ENCODE measurements at places on chromosomes 7 and 10. TPM values are rescaled to one million over a fixed set of nuclear protein-coding genes. Genes with fewer than 3 reads are reported as not detected.

OIT3 gene
- total RNA-seq = not detected

DNA sequence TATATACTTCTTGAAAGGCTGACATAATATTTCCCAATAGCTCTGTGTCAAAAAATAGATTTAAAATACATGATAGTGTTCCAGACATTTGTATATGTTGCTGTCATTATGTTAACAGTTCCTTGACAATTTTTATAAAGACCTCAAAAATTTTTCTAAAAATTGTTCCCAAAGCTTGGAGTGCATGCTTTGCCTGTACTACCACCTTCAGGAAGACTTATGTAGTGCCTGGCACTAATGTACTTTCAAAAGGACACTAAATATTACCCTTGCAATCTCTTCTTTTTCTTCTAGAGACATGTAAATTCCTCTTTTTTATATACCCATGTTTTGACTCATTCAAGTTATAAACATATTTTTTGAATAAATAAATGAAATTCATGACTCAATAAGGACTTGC is 48.0 kb upstream of the SP8 start:
- DNase-seq = peak; percentile 51

GRCh38 chr10:46255801-46256747 is 30.7 kb upstream of the ANTXRL start:
- peak; percentile 68 for DNase-seq

DNA sequence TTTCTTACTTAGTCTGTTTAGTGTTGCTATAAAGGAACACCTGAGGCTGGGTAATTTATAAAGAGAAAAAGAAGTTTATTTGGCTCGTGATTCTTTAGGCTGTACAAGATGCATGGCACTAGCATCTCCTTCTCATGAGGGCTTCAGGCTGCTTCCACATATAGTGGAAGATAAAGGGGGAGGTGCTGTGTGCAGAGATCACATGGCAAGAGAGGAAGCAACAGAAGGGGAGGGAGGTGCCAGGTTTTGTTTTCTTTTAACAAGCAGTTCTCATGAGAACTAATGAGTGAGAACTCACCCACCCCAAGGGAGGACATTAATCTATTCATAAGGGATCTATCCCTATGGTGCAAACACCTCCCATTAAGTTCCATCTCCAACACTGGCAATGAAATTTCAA is 17.3 kb downstream of the CYP2E1 start:
- no peak for DNase-seq

MEST gene
- total RNA-seq = not detected

PRSS58 gene
- not detected for total RNA-seq

DNA sequence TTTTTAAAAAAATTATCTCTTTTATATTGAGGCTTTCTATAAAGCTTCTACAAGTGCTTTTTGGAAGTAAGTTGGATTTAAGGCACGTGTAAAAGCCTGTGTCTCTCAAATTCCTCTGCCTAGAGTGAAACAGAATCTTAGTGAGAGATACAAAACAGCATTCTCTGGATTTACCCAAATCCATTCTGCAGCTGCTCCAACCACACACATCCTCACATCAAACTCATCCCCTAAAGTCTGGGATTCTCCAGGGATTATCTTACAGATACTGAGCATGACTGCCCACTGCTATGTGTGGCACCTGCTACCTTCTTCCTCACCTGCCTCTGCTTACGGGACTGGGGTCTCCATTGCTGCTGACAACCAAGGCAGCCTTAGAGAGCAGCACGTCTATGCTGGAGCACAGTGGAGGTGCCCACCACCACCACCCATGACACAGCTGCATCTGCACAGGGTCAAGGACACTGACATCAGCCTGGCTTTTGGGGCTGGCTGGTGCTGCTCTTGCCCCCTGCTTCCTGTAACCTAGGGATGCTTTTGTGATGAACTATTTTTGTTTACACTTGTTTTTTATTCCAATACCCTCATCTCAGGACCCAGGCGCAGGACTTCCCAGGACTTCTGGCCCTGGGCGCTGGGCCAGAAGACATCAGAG is 139.2 kb upstream of the NAMPT start:
- DNase-seq = no peak

- no peak for DNase-seq
Observed at GRCh38 chr7:1706381-1706720, 36.3 kb downstream of the ELFN1 start.

ZNF804B gene
- not detected for total RNA-seq

- no peak for DNase-seq
Observed at GRCh38 chr10:52353960-52354394, 39.9 kb downstream of the DKK1 start.

GRCh38 chr7:150968056-150968733 is 9.9 kb downstream of the KCNH2 start:
- DNase-seq = no peak

DNA sequence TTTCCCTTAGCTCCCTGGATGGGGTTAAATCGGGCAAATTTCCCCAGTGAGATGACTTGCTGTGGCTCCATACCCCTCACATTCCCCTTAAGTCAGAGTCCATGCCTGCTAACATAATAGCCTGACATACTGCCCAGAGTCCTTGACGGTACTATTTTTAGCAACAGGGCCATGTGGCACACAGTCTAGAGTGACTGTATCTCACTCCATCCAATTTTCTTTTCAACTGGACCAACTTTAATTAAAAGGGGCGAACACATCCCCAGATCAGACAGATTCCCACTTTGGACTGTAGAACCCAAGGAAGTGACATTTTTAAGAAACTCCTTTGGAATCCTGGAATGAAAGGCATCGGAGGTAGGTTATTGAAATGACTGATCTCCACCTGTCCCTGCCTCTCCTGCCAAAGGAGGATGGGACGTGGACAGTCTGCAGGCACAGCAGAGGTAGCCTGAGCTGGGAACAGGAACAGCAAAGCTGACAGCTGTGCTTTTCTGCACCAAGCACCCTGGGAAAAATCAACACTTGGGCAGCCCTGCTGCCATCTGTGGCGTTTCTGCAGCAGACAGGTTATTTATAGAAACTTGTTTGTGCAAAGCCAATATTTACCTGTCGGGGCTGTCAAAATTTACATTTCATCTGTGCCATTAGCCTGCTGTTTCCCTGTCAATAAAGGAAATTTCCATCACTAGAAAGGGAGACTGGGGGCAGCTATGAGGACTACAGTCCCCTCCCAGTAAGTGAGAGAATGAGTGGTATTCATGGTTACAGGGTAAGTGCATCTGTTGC is 221.5 kb upstream of the AOAH start:
- DNase-seq = no peak

ZNF777 gene
- total RNA-seq = 5.4 TPM

- no peak for DNase-seq
Observed at GRCh38 chr7:130639388-130639787, 29.2 kb downstream of the COPG2 start.

DNA sequence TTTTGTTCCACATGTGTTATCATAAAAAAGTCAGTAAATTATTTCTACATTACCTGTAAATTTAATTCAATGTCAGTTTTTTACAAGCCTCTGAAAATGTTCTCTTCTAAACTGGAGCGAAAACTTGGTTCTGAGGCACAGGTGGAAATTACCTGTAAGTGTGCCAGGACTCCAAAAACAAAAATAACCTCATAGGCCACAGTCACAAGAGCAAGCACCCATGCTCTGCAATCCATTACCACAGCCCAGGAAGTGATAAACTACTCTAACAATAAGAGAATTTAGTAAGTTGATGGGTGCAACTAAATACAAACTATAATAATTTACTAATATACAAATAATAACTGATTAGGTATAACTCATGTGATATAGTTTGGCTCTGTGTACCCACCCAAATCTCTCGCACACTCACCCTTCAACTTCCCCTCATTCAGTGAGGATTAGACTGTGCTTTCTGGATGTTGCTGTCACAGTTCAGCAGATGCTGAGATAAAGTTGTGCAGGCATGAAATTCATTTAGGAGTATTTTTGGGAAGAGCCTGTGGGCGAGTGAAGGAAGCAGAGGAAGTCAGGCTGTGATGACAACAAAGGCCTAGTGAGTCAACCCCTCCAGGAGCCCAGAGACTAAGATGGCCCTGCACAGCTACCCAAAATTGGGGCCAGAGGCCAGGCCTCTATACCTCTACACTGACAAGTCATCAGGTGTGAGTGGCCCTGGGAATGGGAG is 16.3 kb upstream of the GIMAP6 start:
- no peak for DNase-seq

ZPBP gene
- not detected for total RNA-seq

GRCh38 chr7:145143685-145144084 is 307.8 kb upstream of the TPK1 start:
- DNase-seq = no peak

GRCh38 chr7:46996972-46997371 is 584.9 kb downstream of the TNS3 start:
- DNase-seq = no peak

ANKRD1 gene
- not detected for total RNA-seq

DNA sequence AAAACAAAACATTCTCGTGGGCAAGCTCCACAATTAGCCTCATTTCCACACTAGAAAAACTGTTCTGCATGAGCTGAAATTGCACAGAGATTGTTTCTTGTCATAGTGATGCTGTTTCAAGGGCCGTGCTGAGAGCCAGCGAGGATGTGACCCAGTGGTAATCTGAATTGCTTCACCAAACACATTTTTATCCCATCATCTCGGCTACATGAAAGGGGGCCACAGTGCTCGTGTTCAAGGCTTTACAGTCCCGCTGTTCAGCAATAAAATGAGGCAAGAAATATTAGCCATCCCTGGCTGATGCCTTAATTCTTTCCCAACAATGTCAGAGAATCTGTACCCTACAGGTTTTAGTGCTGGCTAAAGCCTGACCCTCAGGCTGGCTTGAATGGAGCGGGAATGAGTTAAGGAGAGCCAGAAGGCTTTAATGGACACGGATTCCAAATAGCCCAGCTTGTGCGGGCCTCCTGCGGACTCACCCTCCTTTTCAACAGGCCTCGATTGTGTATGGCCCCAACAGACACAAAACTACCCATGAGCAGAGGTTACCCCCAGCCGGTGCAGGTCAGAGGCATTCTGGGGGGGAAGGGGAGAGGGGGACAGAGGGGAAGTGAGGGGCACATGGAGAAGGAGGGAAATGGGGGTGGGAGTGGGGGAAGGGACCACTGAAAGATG is 2.0 kb upstream of the GDF10 start:
- DNase-seq = no peak

GRCh38 chr7:87021285-87021684 is 38.2 kb downstream of the ELAPOR2 start:
- DNase-seq = no peak

- no peak for DNase-seq
Observed at GRCh38 chr7:121916211-121916610, 43.2 kb downstream of the PTPRZ1 start.

DNA sequence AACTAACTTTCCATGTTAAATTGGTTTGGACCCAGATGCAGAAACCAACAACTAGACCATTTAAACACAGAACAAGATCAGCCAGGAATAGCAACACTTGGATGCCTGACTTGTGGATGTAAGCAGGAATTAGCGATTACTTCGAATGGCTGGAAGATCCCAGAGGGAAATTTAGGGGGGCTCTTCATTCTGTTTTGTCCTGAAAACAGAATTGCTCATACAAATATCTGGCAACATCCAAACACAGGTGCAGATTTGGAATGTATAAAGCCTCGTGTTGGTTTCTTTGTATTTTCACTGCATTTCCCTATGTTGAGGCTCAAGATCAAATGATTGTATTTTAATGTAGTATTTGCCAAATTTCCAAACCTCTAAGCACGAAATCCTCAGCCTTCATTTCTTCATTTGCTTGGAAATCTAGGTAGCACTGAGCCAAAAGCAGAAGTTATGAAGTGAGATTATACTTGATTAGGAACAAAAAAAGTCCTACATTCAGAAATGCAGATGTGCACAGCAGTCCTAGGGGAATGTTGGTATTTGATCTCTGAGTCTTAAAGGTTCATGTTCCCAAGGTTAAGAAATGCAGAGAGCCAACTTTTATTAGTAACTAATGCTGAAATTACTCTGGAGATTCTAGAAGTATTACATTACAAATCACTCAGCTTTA is 248.7 kb upstream of the TCF7L2 start:
- DNase-seq = no peak
